ELR (cell line): ENCODE measurements at places on chromosomes 16 and 17.

GRCh38 chr17:57045868-57046704 lies 39.0 kb upstream of the AKAP1 start:
- DNase-seq: peak; percentile 23

- peak; percentile 64 for DNase-seq
These were observed 946 bp upstream of the TMEM256 start for GRCh38 chr17:7404737-7405349.

DNA sequence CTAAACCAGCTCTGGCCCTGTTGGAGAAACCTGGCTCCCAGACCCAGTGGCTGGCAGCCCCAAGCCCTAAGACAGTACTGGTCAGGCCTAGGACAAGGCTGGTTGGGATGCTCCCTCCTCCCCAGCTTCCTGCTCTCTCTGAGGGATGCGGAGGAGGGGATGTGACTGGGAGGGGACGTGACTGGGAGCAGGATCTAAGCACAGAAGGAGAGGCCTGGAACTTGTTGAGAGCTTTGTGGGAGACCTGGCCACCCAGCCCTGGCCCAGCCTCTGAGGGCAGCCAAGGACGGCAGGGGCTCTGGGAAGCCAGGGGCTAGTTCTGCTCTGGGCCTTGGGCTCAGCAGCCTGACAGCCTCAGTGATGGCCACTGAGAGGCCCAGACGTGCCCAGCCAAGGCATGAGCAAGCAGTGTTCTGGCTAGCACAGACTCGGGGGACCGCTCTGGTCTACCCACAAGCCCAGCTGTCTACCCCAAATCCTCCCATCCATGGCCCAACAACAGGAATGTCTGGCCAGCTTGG lies 22.8 kb downstream of the ATP6V0D1 start:
- no peak for DNase-seq

GRCh38 chr17:82679586-82680465 lies 18.7 kb downstream of the RAB40B start:
- DNase-seq: no peak

GRCh38 chr16:24508614-24509013 lies 30.8 kb upstream of the RBBP6 start:
- DNase-seq: peak; percentile 81

DNA sequence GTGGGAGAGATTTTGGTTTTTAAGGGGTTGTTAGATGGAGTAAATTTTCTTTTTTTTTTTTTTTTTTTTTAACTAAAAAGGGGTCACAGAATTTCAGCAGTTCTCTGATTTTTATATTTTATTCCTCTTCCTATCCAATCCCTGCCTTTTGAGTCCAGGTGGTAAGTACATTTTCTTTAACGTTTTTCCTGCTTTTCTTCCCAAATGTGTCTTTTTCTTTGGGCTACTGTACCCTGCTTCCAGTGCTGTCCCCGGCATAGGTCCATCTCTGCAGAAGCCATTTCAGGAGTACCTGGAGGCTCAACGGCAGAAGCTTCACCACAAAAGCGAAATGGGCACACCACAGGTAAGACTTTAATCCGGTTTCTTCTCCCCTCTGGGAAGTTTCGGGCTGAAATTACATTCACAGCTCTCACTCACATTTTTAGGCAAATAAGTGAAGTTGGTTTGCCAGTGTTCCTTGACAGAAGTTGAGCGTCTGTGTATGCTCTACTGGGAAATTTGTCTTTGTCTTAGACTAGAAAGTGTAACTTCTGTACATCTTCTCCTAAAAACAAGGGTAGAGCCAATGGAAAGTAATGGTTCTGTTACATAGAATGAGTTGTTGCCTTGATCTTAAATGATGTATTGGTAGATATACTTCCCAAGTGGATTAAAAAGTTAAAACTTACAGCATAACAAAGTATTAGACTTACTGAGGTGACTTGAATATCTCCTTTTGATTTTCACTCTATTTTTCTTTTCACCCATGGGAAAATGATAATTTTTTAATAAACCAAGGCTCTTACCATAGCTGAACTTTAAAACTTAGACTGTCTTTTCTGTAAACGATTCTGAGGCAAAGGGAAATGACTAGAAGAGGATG lies 54.5 kb downstream of the TUBD1 start:
- DNase-seq: no peak

DNA sequence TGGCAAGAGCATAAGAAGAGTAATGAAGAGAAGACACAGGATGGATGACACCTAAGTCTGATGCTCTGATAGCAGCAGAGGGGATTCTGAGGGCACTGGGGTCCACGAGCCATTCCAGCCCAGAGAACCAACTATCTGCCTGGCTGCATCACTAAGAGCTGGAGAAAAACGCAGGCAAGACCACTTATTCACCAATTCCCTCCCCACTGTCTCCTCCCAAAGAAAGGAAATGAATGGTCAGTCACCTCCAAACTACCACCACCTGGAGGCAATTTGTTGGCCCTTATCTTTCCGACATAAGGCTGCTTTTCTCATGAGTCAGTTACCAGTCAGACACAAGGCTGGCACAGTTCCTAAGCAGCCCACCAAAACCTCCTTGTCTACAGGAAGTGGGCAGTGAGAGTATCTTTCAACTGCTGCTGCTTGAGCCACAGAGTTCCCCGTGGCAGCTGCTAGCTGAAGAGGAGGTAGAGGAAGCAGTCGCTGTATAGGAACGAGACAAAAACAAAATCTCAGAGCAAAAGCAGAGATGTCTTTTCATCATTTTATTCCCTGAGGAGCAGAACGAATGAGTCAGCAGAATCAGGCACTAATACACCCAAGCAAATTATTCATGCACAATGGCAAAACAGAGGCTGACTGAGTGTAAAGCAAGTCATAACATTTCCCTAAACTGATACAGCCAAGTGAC lies 111.1 kb downstream of the SMG6 start:
- DNase-seq: peak; percentile 99

DNA sequence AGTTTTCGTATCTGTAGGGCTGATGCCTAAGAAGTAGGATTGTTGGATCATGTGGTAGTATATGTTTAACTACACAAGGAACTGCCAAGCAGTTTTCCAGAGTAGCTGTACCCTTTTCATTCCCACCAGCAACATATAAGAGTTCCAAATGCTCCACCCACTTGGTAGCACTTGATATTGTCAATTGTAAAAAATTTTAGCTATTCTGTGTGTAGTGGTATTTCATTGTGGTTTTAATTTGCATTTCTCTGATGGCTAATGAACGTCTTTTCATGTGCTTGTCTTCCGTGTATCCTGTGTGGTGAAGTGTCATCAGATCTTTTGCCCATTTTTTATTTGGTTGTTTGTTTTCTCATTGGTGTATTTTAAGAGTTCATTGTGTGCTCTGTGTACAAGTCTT lies 69.7 kb downstream of the TANC2 start:
- peak; percentile 35 for DNase-seq

- peak; percentile 83 for DNase-seq
These were observed 912 bp downstream of the USP22 start for GRCh38 chr17:21041741-21042457.

DNA sequence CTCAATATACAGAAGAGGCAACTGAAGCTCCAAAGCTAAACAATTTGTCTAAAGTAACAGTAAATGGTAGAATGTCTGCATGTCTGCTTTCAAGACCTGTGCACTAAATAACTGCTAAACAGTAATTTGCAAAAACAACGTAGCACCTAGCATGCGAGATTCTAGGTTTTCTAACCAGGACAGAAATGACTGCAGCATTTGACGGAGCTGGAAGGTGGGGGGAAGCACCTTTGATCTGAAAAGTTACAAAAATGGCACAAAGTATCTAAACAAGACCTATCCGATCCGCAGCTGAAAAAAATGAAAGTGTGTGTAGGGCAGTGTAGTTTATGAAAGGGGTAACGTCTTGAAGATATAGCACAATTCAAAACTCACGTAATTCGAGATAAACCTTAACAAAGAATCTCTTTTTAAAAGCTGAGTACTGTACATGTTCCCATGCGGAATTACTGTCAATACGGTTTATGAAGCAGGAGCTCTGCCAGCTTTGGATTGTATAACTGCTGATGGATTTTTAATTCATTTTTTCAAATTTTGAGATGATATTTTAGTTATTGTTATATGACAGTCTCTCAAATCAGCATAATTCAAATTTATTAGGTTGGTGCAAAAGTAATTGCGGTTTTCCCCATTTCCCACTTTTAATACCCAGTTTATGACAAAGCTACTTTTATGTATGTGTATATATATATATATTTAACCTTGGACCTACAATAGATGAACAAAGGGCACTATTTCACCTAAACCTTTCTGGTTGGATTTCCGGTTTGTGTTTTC lies 1.2 kb upstream of the WIPI1 start:
- DNase-seq: no peak
